ENCODE measurements at places on chromosomes 1 and 21.

GRCh38 chr1:167175901-167176300, 44.8 kb upstream of the POU2F1 start:
- DNase-seq = no peak

DNA sequence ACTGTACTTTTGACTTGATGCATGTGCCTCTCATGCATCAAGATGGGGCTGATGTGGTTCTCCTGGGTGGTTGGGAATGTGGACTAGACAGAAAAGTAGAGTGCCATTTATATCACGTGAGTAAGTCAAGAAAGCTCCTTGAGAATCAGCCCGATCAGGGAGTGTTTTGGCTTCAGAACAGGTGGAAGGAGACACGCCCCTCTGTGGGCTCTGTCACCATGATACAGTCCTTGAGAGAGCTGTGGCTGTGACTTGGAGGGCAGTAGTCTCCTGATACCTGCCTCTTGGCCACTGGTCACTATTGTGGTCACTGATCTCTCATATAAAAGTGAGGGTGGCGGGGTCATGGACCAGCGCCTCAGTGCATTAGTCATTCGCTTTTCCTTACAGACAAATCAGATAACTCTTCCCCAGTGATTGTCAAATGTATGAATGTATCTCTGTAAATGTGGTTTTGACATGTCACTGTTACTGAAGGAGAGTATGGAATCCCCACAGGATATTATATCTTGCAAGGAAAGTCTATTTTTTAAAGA, 8.9 kb upstream of the C4BPB start:
- DNase-seq = no peak

DNA sequence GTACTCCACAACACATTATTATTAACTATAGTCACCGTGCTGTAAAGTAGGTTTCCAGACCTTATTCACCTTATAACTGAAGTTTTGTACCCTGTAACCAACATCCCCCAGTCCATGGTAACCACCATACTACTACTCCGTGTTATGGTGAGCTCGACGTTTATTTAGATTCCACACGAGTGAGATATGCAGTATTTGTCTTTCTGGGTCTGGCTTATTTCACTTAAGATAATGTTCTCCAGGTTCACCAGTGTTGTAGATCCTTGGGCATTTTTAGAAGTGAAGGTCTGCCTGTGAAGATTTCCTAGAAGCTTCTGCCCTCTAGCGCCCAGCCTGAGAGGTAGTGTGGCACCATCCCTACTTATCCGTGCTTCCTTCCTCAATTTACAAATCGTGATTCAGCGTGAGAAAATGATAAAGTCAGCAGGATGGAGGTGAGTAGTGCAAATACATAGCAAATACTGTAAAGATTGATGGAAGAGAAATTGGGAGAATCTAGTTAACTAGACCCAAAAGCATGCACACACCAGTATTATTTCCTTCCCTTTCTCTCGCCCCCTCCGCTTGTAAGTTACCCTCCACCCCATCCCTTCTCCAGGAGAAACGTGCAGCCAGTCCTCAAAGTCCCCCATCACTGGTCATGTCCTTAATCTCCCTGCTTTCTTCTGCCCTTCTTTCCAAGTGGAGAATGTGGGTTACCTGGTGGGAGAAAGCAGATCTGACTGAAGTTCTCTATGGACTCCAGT, 36.0 kb upstream of the DISC1 start:
- DNase-seq = no peak

GRCh38 chr1:53155534-53155933, 13.1 kb upstream of the SLC1A7 start:
- DNase-seq = no peak

DNA sequence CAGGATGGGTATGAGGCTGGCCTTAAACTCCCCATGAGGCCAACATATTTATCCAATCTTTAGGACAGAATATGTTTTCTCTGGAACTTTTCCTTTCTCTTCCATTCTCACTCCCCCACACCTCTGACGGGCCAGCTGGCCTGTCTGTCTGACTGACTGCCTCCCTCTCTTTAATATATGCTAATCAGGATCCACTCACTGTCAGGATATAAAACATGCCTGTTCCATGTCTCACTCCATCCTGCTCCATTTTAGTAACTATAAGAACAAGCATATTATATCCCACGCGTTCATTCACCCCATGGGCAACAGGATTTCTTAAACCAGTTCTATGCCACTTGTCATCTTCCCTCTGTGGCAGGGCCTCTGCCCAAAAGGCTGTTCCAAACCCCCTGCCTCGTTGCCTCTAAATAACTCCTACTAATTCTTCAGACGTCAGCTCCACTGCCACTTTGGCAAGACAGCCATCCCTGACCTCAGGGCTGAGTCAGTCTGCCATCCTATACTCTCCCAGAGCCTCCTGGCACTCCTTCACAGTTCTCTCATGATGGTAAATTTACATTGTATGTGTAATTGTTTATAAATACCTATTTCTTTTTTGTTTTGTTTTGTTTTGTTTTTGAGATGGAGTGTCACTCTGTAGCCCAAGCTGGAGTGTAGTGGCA, 84.3 kb upstream of the SPATA6 start:
- no peak for DNase-seq

GRCh38 chr1:51294566-51295184, 35.7 kb downstream of the TTC39A start:
- DNase-seq = no peak

- no peak for DNase-seq
Measured at GRCh38 chr1:42206164-42206563, 41.6 kb upstream of the GUCA2A start.

DNA sequence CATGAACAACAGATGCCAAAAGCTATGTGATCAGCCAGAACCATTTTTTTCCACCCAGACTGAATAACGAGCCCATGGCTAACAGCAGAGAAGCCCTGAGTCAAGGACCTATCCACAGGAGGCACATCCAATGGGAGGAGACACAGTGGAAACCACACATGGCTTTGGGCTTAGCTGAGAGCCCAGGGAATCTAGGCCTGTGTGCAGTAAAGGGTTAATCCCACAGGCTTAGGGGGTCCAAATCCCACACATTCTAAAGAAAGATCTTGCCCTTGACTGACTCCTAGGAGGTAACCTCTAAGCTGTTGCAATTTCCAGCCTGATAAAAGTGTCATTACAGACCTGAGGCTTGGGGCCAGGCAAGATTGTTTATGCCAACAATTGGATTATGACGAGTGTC, 194.5 kb downstream of the DSCAM start:
- DNase-seq = no peak

- DNase-seq = no peak
Measured at GRCh38 chr1:215407575-215407974, 159.5 kb upstream of the KCTD3 start.

DNA sequence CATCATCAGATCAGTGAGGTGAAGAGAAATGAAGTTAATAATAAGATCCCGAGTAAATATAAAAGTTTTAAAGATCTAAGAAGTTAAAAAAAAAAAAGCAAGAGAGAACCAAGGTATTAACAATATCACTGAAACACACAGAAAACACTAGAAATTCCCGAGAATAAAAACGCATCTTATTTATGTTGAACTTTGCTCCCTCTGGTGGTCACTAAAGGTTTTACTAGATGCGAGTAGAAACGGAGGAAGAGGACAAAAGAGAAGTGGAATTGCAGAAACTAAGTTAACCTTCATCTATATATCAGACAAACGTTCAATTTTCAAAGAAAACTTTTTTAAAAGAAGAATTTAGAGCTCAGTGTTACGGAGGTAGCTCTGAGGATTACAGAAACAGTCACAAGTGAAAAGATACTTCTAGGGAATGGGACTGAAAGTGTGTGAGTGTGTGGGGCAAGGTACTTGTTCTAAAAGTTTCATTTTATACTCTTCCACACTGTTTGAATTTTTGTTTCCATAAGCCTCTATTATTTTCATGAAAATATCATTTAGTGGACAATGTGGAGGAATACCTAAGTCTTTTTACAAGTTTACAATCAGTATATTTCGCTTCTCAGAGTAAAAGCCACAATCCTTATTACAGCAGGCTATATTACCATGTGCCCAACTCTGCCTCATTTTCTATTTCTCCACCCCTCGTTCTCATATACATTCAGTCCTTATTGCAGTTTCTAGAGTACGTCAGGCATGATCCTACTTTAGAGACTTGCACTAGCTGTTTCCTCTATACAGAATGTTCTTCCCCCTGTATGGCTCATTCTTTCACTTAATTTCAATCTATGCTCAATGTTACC, 19.7 kb downstream of the ACBD6 start:
- no peak for DNase-seq

DNA sequence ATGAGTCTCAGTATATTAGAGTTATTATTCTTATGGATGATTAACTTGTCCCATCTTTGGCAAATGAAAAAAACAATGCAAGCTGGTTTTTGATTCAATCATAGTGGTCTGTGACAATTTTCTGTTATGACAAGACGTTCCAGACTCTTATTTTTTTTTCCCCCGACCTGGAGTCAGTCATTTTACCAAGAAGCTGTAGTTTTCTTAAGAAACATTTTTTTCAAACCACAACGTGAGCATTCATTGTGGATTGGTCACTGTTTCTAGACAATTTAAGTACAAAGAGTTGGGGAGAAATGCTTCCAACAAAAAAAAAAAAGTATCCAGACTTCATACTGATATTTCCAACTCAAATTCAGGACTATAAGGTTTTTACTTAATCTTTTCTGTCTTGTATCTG, 8.0 kb upstream of the ANGPTL3 start:
- DNase-seq = no peak

GRCh38 chr1:21781815-21782348, 1.1 kb downstream of the USP48 start:
- no peak for DNase-seq

DNA sequence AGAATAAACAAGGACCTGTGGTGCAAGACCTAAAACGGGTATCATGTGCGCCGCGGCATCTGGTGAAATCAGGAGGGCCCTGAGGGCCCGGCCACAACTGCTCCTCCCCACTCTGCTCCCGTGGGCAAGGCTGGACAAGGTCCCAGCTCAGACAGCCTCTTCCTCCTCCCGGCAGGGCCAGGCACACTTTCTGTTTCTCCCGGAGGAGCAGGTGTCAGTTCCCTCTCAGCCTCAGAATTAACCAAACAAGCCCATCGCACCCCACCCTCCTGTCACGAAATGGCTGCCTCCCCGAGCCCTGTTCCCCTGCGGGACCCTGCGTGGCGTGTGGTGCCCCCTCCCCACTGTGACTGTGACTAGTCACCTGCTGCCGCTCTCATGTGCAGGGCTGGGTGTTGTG, 15.2 kb downstream of the PTTG1IP start:
- no peak for DNase-seq

- DNase-seq = no peak
Measured at GRCh38 chr1:145912128-145912641, 2.3 kb upstream of the ITGA10 start.

DNA sequence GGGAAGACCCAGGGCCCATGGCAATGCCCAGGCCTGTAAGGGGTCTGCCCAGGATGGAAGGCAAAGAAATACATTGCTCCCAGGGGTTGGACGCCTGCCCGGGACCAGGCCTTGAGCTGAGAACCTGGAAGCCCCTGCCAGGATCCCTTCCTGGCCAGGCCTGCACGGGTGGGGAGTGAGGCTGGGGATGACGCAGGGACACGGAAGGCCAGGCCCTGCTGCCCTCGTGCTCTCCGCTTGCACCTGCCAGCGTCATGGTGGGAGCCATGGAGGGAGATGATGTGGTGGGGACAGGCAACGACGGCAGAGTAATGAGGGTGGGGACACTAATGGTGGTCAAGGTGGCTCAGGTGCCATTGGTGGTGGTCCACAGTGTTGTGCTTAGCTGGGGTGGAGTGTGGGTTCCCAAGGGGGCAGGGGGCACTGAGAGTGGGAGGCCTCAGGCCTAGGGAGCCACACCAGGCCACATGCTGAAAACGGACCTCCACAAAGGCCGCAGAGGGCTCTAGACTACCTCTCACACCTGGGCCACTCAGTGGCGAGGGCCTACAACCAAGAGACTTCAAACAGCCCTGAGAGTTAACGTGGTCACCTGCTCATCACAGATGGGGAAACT, 4.3 kb downstream of the HES3 start:
- DNase-seq = no peak

DNA sequence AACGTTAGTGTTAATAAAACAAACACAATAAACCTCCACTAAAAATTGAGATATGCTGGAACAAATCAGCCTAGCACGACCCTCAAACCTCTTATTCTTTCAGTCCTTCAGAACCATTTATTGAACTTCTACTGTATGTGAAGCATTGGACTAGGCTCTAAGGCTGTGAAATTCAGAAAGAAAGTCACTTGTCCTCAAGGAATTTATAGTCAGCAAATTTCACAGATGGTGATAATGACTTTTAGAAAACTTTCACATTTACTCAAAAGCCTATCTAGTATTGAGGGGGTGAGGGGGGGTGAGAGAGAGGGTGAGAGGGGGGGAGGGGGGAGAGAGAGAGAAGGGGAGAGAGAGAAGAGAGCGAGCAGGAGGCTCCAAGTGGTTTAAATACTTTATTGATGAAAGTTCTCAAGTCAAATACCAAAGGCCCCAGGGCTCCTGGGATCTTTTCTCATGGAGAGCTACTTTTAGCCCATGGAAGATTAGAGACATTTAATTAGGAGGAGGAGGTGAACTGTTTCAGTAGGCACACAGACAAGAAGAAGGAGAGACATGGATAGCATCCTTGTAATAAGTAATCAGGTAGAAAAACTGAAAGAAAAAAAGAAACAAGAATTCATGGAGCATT, 66.3 kb upstream of the SSX2IP start:
- DNase-seq = no peak

DNA sequence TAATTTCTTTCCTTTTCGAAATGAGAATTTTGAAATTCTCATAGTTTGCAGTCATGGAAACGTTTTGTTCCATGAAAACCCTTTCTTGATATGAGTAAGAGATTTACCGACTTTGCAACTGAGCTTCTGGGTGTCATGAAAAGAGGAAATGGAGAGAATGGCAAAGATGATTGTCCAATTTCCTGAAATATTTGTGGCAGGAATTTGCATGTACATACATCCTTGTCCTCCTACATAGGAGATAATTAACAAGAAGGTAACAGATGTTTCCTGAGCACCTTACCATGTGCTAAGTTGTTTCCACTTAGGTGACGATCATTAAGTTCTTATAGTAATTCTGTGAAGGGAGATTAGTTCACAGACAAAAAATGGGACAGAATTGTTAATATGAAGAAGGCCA, 170.7 kb downstream of the NEGR1 start:
- DNase-seq = no peak

GRCh38 chr1:172292840-172293239, 127.6 kb upstream of the C1orf105 start:
- DNase-seq = no peak

DNA sequence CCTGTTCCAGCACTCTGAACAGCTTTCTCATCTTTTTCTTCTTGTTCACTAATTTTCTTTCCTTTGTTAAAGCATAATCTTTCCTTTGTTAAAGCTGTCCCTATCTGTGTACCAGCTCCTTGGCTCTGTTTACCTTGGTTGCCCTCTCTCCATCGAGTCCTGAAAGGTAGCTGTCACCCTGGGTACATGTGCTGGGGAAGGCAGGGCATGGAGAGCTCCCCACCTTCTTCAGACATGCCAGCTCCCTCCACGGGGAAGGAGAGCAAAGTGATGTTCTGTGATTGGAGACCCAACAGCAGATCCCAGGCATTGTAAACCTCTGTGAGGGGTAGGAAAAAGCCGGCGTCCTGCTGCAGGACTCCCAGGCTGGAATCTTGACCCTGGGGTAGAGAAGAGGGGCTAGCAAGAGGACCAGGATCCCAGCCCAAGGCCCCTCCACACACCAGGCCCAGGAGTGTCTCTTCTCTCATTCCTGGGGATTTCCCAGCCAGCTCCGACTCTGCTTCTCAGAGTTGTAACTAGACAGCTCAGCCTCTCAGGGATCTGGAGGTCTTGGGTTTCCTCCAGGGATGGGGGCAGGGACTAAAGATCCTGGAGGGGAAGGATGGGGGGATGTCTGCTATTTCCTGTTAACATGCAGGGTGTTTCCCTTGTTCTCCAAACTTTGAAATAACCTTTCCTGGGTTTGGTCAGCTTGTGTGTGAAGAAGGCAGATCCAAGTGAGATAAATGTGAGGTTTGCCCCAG, 34.4 kb downstream of the TMCC2 start:
- DNase-seq = no peak
